ENCODE measurements at places on chromosomes 1 and 21.

GRCh38 chr1:87091425-87091824 is 177.0 kb downstream of the HS2ST1 start:
- no peak for DNase-seq

DNA sequence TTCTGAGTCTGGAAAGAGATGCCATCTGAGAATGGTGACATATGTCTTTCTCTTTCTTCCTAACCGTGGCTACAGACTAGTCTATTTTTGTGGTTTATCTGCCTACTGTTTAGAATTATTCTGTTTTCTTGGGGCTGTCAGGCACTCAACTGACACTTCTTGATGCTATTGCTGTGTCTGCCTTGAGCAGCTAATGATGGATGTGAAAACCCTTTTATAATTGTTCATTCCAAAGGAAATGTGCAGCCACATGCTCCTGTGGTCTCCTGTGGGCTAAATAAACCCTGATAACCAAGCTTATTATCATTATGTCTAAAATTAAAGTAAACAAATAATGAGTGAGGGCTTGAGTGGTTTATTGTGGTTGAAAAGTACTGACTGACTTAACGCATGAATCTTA is 52.7 kb upstream of the CXADR start:
- DNase-seq = no peak

- no peak for DNase-seq
Observed at GRCh38 chr1:229283183-229283611, 12.3 kb downstream of the RAB4A start.

- no peak for DNase-seq
Observed at GRCh38 chr1:147046189-147046862, 108.2 kb downstream of the NBPF12 start.

DNA sequence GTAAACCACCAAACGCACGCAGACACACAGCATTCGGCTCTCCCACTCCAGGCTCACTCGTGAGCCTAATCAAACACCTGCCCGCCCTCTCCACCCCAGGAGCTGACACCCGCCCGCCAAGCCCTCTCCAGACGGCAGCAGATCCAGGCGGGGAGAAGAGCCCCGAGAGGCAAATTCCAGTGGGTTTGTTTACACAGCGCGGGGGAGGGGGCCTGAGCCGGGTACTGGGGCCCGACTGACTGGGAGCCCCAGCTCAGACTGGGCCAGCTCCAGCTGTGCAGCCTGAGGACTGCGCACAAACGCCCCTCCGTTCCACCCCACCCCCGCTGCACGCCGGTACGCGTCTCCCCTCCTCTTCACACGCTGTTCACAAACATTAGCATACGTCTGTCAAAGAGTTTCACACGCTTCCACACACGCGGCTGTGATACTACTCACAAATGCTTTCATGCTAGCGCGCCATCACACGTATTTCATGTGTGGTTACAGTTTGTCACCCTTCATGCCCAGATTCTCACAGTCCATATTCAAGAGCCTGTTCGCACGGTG is 1.0 kb upstream of the EFNA1 start:
- no peak for DNase-seq

DNA sequence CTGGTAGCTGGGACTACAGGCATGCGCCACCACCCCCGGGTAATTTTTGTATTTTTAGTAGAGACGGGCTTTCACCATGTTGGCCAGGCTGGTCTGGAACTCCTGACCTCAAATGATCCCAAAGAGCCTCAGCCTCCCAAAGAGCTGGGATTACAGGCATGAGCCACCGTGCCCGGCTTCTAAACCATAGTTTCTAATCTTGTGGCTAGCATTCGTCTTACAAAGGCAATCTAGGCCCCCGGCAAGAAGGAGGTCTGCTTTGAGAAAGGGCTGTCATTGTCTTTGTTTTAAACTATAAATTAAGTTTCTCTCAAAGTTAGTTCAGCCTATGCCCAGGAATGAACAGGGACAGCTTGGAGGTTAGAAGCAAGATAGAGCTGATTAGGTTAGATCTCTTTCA is 10.3 kb upstream of the L1TD1 start:
- DNase-seq = no peak

GRCh38 chr1:67211589-67212563 is 45.6 kb downstream of the IL23R start:
- DNase-seq = no peak

GRCh38 chr1:156157506-156157905 is 4.1 kb downstream of the SEMA4A start:
- DNase-seq = no peak

DNA sequence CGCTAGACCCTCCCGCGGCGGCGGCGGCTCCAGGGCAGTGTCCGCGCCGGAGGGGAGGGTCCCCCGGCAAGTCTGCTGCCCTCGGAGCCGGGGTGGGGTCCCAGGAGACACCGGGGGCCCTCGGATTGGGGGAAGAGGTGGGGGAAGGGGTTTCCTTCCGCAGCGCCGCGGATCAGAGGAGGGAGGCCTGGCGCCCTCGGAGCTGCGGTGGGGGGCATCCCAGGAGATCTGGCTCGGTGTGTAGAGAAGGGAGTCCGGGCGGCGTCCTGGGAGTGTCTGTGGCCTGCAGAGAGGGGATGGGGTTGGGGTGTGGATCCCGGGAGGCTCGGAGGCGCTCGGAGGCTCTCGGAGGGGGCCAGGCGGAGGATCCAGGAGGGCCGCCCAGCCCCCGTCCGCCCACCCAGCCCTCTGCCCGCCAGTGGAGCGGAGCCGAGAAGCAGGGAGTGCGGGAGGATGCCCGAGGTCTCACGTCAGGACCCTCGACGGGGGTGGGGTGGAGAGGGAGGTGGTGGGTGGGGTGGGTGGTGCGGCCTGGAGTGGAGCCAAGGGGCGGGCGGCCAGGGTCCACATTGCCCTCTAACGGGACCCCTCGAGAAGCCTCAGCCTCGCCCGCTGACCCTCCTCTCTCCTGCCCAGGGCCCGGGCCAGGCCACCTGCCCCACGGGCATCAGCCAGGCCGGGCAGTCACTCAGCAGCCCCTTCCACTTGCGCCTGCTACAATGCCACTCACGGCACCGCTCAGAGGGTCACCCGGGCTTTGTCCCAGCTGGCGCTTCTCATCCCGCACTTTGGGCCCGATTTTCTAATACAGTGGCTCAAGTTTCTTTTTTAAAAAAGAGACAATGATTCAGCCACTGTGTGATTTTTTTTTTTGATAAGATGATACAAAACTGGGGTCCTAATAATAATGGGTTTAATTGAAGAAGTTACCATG is 60.2 kb upstream of the ARHGEF16 start:
- no peak for DNase-seq

DNA sequence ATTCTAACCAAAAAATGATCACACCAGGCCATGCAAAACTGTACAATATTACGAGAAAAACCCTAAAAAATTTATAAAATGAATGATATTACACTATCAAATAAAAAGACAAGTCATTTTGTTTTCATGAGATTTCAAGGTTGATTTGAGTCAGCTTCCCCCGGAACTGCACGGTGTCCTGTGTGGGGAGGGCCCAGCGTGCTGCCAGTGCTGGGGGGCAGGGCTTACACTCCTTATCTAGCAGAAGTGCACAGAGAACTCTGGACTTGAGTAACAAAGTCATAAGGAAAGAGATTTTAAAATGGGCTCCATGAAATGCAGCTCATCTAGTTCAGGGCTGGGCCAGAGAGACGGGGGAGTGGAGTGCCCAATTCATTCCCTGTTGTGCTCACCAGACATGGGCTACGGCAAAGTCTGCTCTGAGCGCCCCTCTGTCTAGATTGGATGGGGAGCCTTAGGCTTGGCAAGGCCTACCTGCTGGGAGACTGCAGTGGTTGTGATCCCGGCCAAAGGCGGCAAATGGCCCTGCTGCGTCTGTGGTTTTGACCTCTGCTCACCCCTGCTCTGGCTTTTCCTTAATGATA is 50.1 kb downstream of the COQ8A start:
- DNase-seq = peak; percentile 51

DNA sequence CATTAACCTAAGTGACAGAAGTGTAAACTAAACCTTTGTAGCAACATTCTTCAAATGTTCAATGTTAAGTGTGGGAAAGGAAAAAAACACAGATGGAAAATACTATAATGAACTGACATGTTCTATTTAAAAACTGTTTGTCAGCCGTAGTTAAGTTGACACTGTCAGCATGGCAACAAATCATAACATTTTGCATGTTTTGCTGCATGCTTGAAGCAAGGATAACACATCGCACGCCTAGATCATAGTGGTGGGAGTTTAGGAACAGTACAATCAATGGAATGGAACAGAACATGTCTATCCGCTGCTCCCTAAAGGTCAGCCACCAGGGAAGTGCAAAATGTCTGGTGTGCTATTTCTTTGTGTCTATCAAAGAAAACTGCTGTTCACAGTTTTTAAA is 62.5 kb upstream of the ESRRG start:
- DNase-seq = no peak

- peak; percentile 79 for DNase-seq
Observed at GRCh38 chr1:201982082-201982622, 296 bp upstream of the RNPEP start.

GRCh38 chr1:181032535-181032934 is 1.2 kb upstream of the MR1 start:
- DNase-seq = no peak

GRCh38 chr1:224641030-224641429 is 24.9 kb downstream of the CNIH3 start:
- no peak for DNase-seq

- DNase-seq = no peak
Observed at GRCh38 chr1:222204475-222204874, 343.4 kb downstream of the HHIPL2 start.
